EH (cell line): ENCODE measurements at places on chromosomes 1 and 21.

GRCh38 chr1:89547563-89548116 is 23.0 kb downstream of the LRRC8B start:
- DNase-seq = peak; percentile 43

DNA sequence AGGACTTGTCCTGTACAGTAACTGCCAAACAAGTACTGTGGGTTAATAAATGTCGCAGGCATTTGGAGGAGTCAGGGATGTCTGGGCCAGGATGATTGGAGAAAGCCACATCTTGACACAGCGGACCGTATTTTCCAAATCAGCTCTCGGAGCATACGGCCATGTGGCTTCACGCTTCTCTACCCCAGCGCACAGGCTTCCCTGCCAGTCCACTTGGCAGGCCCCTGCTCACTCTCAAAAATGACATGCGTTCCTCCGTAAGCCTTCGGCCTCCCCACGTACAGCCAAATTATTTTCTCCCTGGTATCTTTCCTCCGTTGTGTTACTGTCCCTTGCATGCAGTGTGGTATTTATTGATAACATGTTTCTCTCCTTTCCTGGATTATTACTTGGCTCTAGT is 7.2 kb upstream of the LRRC38 start:
- DNase-seq = no peak

DNA sequence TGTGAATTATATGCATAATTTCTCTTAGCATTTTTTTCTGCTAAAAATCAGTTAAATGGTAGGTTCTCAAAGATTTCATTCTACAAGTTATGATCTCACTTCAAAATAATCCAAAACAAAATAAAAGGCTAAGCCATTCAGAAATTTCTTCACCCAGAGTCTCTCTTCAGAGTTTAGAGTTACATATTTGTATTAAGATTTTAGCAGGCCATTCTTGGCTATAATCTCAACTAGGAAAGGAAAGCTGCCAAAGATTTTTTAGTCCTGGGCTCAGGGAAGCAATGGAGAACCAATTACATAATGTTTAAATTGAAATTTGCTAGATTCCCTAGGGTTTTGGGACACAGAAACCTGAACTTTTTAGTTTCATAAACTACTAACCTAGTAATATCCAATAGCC is 245.0 kb downstream of the USH2A start:
- DNase-seq = peak; percentile 33

DNA sequence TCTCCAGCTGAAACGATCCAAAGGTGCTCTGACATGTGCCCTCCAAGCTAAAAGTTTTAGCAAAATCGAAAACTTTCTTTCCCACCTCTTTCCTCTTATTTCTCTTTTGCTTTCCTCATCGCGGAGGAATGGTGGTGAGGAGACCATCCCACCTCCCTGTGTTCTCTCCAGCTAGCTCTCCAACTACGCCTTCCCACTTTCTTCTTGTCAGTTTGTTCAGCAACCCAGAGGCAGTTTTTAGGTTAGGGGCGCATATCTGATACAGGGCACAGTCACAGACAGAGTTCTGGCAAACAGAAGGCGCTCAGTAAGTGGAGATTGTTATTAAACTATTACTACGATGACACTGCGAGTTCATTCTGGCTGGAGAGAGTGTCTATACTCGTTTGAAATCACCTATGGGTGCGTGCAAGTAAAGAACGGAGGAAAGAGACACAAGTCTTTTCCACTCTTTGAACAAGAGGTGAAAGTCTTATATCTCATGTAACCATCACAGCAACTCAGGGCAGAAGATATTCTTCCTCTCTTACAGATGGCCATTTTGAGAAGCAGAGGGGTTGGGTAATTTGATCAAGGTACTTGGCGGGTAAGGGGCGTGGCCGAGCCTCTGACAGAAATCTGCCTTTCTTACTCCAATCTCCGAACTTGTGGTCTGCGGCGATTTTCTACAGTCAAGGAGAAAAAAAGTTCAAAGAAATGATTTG is 13.9 kb downstream of the HLX start:
- no peak for DNase-seq

DNA sequence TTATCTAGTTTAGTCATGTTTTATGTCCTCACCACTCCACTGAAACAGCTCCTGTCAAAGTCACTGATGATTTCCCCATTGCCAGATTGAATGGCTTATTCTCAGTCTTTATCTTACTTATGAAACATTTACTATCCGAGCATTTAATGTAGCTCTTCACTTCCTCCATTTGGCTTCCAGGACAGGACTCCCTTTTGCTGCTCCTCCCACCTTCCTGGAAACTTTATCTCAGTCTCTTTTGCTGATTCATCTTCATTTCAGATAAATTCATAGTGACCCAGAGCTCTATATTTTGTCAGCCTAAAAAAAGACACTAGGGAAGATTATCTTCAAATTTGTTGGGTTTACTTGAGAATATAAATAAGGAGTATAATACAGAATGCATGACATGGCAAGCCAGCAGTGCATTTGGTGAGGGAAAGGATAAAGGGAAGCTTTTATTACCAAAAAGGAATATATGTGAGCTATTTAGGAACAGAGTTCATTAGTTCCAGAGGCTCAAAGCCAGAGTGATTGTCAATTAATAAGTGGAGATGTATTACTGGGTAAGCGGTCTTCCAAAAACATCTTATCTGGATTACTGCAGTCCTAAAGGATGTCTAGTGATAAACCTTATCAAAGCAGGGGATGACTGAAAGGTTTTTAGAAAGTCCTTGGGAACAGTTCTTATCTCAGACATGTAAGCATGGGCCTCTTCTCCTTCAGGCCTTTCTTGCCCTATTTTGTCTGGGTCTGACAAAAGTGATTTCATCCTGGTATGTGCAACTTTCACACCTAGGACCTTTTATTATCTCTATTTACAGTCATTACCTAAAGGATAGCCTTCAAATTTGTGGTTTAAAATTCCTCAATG is 25.6 kb downstream of the IL23R start:
- DNase-seq = no peak

GRCh38 chr1:36771240-36771639 is 263.1 kb downstream of the GRIK3 start:
- no peak for DNase-seq

GRCh38 chr21:45971616-45972352 is 9.8 kb upstream of the COL6A1 start:
- peak; percentile 85 for DNase-seq

DNA sequence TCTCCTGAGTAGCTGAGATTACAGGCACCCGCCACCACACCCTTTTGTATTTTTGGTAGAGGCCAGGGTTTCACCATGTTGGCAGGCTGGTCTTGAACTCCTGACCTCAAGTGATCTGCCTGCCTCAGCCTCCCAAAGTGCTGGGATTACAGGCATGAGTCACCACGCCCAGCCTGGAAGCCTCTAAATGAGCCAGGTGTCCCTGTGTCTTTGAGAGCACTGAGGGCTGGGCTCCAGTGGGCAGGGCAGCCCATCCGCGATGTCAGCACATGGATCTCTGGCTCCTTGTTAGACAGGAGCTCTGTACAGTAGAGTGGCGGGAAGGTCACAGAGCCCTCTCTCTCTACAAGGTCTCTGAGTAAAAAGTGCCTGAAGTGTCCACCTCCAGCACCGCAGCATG is 124.3 kb downstream of the PGBD5 start:
- DNase-seq = no peak

- peak; percentile 89 for DNase-seq
These were observed 177.2 kb downstream of the PLPPR4 start for GRCh38 chr1:99441299-99442095.
